ENCODE measurements at places on chromosomes 6 and 20.
A peak's percentile ranks its signal among the peaks of the same experiment; 100 is the strongest.

GRCh38 chr6:90712114-90712513 is 125.2 kb upstream of the MAP3K7 start:
- no peak for DNase-seq

DNA sequence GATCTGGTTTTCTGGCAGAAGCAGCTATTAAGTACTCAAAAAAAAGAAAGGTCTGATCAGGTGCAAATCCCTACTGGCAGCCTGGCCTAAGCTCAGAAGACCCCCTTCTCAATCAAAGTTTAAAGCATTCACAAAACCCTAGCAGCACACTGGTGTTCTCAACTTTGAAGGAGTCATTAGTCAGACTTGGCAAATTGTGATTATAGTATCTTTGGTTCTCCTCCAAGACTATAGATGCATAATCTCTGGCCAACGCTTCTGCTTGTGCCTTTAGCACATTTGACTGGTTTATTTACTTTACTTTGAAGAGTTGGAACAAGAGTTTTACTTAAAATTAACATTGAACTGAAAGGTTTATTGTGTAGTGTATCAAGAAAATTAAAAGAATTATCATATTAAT is 248.9 kb downstream of the PTPRK start:
- DNase-seq: no peak

DNA sequence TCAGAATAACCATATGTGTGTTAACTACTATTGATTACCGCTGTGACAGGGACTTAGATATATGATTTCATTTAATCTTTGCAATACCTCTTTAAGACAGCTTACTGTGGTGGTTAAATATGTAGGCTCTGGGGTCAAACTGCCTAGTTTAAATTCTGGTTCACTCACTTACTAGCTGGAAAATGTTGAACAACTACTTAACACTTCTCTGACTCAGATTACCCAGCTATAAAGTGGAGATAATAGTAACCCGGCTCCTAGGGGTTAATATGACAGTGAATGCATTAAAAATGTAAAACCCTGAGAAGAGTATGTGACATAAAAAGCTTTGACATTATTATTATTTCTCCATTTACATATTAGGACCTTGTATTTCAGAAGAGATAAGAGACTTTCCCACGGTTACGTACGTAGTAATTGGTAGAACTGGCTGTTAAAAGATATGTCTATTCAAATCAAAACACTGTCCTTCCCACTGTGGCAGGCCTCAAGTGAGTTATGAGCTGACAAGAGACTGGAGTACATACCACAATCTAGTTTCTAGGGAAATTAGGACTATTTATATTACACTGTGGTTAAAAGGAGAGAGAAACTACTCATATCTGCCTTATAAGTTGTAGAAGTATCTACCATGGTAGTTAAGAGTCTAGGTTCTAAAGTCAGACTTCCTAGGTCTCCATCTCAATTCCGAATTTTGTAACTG is 4.4 kb upstream of the PLCB1 start:
- no peak for DNase-seq

- DNase-seq: no peak
Observed at GRCh38 chr6:17226786-17227233, 54.4 kb upstream of the RBM24 start.

DNA sequence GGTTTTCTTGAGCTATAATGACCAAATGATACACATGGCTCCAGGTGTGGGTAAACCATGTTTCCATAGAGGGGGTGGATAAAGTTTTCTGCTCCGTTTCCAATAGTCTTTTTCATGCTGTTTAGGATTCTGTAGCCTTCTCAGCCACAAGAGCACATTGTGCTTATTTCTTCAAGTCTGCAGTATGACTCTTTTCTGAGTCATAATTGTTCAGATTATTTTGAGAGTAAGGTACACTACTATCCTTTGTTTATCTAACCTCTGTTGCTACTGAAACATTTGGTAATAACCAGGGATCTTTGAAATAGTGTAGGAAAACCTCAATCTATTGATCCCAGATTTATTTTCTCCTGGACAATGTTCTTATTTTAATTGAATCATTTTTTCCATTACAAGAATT is 247.9 kb upstream of the BMP2 start:
- DNase-seq: no peak

DNA sequence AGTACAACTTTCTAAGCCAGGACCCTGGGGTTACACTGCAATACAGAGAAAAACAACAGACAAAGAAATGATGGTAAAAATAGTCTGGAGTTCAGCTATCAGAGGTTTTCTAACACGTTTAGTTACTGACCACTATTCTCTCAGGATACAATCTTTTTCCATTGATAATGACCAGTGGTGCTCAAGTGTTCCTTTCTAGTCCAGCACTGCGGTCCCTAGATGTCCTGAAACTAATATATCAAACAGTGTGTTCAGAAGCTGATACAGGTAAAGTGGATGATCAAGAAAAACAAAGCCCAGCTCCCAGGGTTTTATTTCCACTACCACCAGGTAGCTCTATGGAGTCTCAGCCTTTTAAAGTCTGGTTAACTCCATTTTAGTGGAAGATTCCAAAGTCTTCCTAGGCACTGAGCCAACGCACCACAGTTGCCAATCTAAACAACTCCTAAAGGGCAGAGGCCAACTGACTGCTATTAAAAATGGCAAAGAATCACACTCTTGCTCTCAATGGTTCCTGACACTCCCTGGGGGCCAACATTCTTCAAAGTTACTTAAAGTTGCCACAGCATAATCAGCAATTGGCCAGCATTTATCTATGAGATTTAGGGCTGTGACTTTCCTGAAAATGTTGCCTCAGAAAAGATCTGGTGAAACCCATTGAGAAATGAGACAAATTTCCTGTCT is 38.2 kb downstream of the DZANK1 start:
- DNase-seq: no peak

DNA sequence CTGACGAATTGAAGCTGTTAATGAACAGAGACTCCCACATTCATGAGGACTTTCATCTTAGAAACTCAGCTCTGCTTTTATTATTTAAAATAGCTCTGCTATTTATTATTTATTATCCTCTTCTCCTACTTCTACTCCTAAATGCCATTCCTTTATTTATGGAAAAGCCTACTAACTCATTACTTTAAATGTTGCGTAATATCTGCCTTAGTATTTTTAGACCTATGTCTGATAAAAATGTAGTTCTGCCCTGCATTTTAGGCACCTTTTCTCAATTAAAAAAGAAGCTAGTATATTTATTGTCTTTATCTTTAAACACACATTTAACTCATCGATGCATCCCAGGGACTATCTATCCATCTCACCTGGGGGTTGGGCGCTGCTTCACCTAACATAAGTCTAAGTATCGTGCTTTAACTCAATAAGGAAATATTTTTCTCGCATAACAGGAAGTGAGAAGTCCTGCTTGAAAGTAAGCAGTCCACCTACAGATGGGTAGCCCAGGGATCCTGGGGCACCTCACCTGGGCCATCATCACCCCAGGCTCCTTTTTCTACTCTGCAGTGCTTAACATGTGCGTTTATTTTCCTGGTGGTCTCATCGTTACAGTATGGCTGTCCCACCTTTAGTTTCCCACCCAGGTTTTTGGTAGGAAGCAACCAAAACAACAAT is 31.3 kb upstream of the FAM184A start:
- DNase-seq: no peak

GRCh38 chr6:160750276-160750689 is 48.2 kb downstream of the PLG start:
- DNase-seq: peak; percentile 55

- DNase-seq: no peak
Observed at GRCh38 chr6:38957426-38957825, 91.2 kb upstream of the GLP1R start.

DNA sequence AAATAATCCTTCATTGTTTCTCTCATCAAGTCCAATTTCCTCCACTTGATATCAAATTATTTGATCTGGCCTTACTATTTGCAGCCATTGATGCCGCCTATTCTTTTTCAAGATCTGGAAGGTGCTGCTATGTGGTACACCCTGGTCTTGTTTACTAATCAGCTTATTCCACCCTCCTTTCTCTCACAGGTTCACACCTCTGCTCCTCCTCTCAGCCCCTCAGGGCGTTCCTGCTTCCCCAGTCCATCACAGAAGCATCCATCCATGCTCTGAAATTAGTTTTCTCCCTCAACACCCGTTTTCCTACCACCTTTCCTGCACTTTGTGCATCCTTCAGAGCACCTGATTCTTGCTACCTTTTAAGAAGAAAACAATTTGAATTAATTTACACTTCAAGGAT is 183.6 kb downstream of the EPHA7 start:
- no peak for DNase-seq

- no peak for DNase-seq
Observed at GRCh38 chr6:68238097-68238601, 396.9 kb upstream of the ADGRB3 start.

- DNase-seq: no peak
Observed at GRCh38 chr6:89950879-89951391, 56.7 kb downstream of the GJA10 start.

DNA sequence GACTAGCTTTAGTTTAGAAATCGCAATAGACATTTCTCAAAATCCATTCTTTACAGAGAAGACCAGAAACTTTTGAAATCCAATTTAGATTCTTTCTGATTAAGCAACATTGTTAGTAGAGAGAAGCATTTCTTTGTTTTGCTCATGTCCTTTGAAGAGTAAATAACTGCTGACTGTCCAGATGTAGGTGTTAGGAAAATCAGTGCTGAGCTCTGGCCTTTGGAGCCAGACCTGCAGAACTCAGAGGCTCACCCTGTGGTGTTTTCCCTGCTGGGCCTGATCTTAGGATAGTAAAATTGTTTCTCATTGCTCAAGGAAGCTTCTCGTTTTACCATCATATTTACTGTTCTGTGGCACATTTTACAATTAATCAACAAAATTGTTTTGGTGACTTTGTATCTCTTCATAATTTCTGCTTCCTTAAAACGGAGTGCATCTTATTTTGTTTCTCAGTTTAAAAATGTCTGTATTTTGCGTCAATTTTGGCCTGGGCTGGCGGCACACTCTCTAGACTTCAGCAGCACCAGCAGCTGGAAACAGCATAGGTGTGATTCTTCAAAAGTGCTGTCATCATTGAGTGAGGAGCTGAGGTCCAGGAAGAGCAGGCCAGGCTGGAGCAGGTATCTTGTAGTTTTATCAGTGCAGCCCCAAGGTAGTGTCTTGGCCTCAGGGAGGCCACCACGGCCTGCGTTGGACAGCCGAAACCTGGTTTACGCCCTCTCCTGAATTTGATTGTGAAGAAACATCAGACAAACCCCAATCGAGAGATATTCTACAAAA is 8.3 kb upstream of the ZDHHC14 start:
- no peak for DNase-seq

DNA sequence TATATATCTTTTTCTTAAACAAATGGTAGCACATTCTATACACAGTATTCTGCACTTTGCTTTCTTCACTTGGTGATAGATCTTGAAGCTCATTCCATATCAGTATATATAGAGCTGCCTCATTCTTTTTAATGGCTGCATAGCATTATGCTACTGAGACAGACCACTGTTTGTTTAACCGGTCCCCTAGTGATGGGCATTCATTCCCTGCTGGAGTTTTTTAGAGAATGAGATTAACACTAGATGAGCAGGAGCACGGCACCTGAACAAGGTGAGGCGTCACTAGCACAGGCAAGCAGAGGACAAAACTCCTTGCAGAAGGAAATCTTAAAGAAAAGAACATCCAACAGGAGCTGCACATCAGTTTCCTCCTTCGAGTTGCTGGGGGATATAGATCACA is 69.6 kb downstream of the GNAS-AS1 start:
- DNase-seq: no peak

GRCh38 chr20:4867051-4867450 is 134.3 kb downstream of the SLC23A2 start:
- DNase-seq: no peak

- no peak for DNase-seq
Observed at GRCh38 chr6:31340228-31340627, 16.8 kb downstream of the HLA-B start.

DNA sequence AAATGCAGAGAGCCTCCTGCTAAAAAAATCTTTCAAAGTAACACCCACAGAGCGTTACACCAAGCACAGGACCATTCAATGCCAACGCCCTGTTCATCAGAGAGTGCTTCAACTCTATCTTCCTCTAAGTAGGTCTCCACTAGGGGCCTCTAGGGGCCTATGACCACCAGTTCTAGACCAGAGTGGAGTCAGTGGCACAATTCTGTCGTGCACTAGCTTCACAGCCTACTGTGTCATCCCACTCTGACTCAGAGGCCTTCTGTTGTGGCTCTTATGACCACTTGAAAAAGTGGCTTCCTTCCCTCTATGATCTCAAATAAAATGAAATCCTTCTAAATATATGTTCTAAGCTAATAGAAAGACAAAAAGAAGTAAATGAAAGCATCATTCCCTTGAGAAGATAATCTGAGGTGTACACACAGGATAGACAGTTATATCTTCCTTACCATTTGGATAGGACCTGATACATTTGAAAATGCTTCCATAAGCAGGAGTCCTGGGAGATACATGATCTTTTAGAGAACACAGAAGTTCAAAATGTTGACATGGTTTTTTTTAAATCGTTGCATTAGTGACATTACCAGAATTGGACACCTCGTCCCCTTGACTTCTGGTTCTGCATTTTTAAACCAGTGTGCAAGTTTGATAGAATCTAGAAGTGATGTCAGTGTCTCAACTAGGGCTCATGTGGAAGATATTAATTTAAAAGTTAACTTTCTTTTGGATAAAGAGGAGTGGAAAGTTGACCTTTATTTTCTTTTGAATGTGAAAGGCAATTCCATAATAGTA is 151.9 kb downstream of the SH3BGRL2 start:
- no peak for DNase-seq

Measured in ecto neural progenitor cell (in vitro differentiated cells).